ENCODE measurements at places on chromosomes 2 and 18.
A peak's percentile ranks its signal among the peaks of the same experiment; 100 is the strongest.

DNA sequence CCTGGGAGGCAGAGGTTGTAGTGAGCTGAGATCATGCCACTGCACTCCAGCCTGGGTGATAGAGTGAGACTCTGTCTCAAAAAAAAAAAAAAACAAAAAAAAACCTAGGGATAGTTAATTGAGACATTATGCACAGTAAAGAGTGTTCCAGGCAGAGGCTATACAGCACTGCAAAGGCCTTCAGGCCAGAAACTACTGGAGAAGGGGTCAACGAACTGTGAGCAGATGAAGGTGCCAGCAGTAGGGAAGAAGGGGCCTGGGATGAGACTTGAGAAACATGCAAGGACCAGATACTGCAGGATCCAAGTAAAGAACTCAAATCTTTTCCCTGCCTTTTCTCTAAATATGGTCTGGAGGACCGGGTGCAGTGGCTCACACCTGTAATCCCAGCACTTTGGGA lies 26.0 kb upstream of the PCBP1 start:
- DNase-seq: no peak

DNA sequence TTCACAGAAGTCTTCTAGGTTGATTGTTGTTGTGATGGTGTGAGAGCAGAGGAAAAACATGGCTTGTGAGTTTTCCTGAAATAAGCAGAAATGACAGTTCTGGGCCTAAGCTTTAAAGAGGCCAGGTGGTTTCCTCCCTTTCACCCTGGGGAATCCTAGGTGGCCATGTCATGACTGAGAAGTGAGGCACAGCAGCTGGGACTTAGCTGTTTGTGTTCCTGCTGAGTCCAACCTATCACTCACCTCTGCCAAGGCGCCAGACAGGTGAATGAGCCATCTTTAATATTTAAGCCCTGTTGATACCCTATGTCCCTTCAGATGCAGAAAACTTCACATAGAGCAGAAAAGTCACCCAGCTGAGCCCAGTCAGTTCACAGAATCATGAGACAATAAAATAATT lies 384.4 kb downstream of the SLC4A3 start:
- no peak for DNase-seq

DNA sequence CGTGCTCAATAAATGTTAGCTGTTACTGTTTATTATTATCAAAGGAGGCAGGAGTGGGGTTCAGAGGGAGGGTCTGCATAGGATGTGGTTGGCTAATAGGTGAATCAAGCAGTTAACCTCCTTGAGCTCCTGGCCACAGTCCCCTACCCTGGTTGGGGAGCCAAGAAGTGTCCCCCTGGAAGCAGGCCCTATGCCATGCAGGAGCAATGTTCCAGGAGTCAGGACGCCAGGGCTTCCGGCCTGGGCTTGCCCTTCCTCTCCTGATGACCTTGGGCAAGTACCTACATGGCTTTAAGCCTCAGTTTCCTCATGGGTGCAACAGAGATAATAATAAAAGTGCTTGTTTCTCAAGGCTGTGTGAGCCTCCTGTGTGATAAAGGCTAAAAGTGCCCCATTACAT lies 84.9 kb downstream of the DYSF start:
- DNase-seq: no peak

GRCh38 chr18:49694402-49694801 lies 118.9 kb downstream of the ACAA2 start:
- DNase-seq: peak; percentile 19

DNA sequence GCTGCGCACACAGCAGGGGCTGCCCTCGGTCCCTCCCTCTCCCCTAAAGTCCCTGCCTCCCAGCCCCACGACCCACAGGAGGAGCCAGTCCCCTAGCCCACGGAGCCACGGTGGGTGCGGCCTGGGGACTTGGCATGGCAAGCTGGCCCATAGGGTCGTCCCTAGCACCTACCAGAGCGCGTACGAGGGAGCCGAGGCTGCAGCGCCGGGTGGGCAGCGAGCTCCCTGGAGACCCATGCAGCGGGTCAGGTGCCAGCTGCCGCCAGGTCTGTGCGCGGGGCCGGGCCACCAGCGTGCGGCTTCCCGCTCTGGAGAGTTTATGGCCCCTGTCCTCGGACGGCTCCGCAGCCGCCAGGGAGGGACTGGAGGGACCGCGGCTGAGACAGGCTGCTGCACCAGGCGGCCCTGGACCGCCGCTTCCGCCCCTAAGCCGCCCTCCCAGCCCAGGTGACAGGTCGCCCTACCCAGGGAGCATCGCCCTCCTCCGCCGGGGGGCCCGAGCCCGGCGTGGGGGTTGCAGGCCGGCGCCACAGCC lies 273.6 kb downstream of the CCDC74A start:
- DNase-seq: no peak

GRCh38 chr2:101820519-101820918 lies 123.0 kb downstream of the MAP4K4 start:
- DNase-seq: peak; percentile 75

GRCh38 chr2:17355608-17356329 lies 162.5 kb downstream of the RAD51AP2 start:
- DNase-seq: no peak

GRCh38 chr2:198232281-198232680 lies 427.9 kb downstream of the PLCL1 start:
- DNase-seq: no peak

- DNase-seq: peak; percentile 58
These were observed 129.7 kb downstream of the PTPRM start for GRCh38 chr18:7696780-7697179.

- DNase-seq: peak; percentile 89
These were observed 34.0 kb upstream of the MALL start for GRCh38 chr2:110149330-110150220.

DNA sequence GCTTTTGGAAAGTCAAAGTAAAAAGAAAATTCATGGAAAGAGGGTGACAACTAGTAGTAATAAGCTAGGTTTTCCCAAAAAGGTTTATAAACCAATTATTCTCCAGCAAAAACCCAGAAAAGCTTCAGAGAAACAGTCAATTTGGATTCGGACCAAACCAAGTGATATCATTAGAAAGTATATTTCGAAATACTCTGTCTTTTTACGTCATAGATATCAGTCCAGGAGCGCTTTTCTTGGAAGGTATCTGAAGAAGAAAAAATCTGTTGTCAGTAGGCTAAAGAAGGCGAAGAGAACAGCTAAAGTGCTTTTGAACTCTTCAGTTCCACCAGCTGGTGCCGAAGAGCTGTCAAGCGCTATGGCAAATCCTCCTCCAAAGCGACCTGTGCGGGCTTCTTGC lies 36.6 kb downstream of the ZDBF2 start:
- no peak for DNase-seq

- DNase-seq: no peak
These were observed 309.3 kb upstream of the PIK3C3 start for GRCh38 chr18:41645589-41646360.

- no peak for DNase-seq
These were observed 55.2 kb upstream of the FAM136A start for GRCh38 chr2:70356941-70357683.

- no peak for DNase-seq
These were observed 1.1 kb downstream of the LRRFIP1 start for GRCh38 chr2:237628247-237629187.

DNA sequence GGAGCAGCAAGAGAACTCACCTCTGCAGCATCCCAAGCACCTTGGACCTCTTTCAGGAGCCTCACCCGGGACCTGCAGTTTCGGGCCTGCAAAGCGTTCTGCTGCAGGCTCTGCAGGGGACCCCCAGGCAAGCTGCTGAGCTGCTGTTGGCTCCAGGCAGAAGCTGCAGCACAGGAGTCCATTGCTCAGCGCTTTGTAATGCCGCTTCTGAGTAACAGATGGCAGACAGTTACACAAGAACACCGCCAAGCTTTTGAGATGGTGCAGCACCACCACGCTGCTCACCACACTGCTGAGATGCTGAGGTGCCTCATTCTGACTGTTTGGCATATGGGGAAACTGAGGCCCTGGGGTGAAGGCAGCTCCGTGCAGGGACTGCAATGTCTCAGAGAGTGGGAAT lies 1.9 kb upstream of the GALNT14 start:
- peak; percentile 64 for DNase-seq

- DNase-seq: no peak
These were observed 544.4 kb upstream of the DSEL start for GRCh38 chr18:68060871-68061270.

DNA sequence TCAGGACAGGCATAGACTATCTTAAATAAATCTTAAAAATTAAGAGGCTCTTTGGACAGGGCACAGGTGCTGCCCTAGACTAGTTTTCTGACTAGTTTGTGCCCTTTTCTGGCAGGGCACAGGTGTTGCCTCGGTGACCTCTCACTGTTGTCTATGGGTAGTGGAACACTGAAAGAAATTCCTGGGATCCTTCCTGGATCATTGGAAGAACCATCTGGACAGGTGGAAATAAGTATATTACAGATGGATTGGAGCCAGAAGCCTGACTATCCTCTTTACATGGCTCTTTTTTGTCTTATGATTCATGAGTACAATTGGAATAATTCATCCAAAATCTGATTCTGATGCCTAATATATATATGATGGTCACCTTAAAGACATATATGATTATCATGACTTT lies 286.6 kb downstream of the RIT2 start:
- DNase-seq: no peak

DNA sequence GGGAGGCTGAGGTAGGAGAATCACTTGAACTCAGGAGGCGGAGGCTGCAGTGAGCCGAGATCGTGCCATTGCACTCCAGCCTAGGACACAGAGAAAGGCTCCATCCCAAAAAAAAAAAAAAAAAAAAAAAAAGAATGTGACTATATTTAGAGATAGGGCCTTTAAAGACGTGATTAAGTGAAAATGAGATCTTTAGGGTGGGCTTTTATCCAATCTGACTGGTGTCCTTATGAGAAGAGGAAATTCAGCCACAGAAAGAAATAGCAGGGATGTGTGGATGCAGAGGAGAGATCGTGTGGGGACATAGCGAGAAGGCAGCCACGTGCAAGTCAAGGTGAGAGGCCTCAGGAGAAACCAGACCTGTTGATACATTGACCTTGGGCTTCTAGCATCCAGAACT lies 69.9 kb upstream of the ACSL3 start:
- DNase-seq: no peak

GRCh38 chr18:43692099-43692690 lies 414.9 kb upstream of the SYT4 start:
- DNase-seq: peak; percentile 82

- no peak for DNase-seq
These were observed 455.9 kb upstream of the UBE2E3 start for GRCh38 chr2:180524499-180524898.

- peak; percentile 43 for DNase-seq
These were observed 340.8 kb downstream of the CMPK2 start for GRCh38 chr2:6524691-6525474.

- no peak for DNase-seq
These were observed 23.2 kb upstream of the STPG4 start for GRCh38 chr2:47178341-47178740.

- no peak for DNase-seq
These were observed 14.7 kb upstream of the RAB1A start for GRCh38 chr2:65144571-65144970.

- DNase-seq: no peak
These were observed 489.0 kb upstream of the NRP2 start for GRCh38 chr2:205193125-205193835.

GRCh38 chr18:35641916-35642315 lies 60.4 kb downstream of the GALNT1 start:
- DNase-seq: no peak

DNA sequence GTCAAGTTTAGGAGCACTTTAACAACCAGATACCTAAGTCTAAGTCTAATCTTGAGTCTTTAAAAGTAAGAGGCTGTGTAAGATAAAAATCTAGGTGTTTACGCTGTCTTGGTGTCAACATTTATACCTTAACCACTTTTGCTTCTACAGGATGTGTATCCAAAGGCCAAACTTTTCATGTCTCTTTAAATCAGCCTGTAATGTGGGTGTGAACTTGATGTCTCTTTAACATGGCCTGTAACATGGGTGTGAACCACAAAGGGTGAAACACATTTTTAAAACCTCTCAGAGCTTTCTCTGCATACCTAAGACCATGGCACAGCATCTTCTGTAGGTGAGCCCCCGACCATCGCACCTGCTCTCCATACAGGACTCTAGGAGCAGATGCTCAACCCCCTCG lies 40.4 kb downstream of the SH3YL1 start:
- DNase-seq: no peak

DNA sequence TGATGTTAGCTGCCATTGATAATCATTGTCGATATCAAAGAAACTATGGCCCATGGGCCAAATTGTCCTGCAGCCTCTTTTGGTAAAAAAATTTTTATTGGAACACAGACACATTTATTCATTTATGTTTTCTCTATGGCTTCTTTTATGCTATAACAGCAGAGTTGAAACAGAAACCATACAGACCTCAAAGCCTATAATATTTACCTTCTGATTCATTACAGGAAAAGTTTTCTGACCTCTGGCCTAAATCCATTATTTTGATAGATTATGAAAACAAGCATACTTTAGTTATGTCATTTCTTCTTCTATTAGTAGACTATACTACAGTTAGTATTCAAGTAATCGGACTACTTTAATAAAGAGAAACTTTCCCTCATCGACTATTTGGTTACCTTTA lies 349.7 kb upstream of the GALNT5 start:
- DNase-seq: peak; percentile 24

- no peak for DNase-seq
These were observed 140.8 kb downstream of the DDX1 start for GRCh38 chr2:15732341-15733077.

DNA sequence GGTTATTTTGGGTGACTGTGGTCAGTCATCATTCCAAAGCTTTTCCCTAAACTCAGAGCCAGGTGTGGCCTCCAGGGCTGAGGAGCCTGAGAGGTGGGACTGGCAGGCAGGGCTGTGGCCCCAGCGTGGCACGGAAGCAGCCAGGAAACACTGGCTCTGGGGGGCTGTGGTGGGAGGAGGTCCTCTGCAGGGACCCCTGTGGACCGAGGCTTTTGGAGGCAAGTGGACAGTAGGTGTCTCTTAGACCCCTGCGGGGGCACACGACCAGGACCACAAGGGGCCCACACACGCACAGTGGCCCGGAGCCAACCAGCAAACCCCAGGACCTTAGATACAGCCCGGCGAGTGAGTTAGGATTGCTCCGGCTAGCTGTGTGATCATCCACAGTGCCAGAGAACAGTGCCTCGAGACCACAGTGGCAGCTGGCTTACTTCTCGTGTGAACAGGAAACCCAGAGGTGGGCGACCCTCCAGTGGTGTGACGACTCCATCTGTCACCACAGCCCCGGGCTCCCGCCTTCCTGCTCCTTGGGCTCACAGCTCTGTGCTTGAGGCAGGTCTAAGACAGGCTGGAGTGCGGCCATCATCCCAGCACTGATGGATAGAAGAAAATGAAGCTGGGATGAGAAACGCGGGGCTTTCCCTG lies 1.6 kb upstream of the RTP5 start:
- DNase-seq: no peak

DNA sequence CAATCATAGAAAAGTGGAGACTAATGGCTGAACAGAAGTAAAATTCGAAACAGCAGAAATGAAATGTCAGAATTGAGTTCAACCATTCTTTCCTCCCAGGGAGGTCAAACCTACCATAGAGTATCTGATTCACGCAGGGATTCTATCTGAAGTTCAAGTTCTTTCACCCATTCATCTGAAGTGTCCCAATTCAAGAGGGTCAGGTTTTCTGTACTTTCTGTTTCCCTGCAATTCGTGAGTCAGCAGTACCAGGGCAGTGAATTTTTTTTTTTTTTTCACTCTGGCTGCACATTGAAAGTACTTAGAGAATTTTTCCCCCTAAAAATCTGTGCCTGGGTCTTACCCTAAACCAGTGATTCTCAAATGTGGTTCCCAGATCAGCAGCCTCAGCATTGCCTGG lies 40.9 kb upstream of the CCDC88A start:
- no peak for DNase-seq

- DNase-seq: no peak
These were observed 195.4 kb upstream of the HDAC4 start for GRCh38 chr2:239596253-239596652.

Measured in fibroblast of skin of right biceps (primary cell).